ENCODE measurements at places on chromosomes 7 and 10.

DNA sequence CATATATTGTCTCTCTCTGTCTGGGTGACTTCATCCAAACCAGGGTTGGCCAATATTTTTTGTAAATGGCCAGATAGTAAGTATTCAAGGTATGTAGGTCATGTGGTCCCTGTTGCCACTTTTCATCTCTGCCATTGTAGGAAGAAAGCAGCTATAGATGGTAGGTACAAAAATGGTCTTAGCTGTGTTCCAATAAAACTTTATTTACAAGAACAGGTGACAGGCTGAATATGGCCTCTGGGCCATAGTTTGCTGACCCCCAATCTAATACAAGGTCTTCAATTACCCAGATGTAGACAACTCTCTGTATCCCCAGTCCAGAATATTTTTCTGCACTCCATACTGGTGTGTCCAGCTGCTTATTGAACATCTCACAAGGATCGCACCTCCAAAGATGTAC is 166.2 kb upstream of the FZD8 start:
- no peak for DNase-seq

DNA sequence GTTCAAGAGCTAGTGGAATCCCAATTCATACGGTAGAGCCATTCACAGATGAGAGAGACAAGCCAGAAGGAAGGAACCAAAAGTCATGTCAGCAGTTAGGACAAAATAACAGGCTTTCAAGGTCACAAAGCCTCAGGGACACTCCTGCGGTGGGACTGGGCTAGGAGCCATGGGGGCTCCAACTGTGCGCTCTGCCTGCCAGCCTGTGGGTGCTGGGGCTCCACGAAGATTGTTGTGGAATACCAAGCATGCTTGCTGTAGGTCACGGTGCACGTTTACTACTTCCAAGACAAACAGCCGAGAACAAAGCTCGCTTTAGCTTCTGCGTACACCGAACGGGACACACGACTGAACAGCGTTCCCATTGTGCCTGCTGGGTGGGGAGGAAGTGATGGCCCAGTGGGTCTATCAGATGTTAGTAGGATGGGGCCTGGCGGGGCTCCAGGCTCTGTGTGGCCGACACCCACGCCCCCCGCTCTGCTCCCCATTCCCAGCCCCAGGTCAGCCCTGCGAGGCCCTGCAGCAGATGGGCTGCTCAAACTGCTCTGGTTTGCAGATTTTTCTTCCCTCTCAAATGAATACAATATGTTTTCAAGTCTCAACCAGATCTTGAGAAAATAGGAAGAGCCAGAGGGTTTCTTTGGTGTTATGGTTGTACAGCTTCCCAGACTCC is 158.9 kb downstream of the EGFR start:
- DNase-seq: no peak

- DNase-seq: no peak
Measured at GRCh38 chr10:106224676-106225075, 939.8 kb downstream of the SORCS1 start.

- DNase-seq: no peak
Measured at GRCh38 chr10:77983384-77984341, 45.7 kb downstream of the POLR3A start.

DNA sequence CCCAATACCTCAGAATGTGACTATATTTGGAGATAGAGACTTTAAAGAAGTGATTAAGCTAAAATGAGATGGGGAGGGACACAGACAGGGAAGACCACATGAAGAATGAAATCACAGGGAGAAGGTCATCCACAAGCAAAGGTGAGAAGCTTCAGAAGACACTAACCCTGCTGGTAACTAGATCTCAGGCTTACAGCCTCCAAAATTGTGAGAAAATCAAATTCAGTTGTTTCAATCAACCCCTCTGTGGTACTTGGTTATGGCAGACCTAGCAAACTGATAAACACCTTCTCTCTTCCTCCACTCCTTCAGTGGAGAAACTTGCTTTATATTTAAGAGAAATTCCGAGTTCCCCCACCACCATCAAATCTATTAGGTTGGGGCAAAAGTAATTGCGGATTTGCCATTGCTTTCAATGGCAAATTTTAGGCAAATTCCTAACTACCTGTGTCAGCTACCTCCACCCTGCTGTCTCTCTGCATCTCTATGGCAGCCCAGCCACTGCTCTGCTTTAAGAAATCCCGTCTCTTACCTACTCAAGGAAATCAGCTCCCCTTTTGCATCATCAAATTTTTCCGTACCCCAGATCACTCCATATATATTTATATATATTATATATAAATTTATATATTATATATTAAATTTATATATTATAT is 38.2 kb downstream of the SEMA3E start:
- DNase-seq: no peak

- DNase-seq: no peak
Measured at GRCh38 chr10:33570495-33570894, 236.0 kb upstream of the NRP1 start.

DNA sequence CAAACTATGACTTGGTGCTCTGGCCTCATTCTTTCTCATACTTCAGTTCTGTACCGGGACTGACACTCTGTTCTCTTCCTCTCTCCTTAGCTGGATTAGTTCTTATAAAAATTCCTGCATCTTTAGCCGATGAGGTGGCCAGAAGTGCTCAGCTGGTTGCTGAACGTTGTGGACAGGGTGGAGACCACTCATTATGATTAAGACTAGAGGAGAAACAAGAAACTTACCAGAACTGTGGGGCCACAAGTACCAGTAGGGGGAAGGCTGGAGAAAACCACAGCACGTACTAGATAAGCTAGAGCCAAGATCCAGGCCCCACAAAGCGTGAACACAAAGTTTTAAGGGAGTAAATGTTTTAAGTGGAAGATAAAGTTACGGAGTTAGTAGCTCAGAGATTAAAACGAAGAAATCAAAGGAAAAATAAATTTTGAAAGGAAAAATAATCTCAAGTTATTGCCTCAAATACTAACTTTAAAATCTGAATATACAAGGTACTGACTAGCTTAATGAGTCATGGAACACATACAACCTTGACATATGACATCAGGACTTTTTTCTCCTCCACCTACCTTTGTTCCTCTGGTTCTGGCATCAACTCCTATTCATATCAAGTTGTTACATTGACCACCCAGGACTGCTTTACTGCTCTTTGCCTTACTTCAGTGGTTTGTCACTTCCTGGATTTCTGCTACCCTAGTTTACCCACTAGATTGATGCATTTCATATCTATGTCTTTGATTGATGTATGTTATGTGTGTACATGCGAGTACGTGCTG is 469.0 kb downstream of the TFEC start:
- no peak for DNase-seq

GRCh38 chr7:24800667-24801066 is 43.4 kb upstream of the GSDME start:
- no peak for DNase-seq

DNA sequence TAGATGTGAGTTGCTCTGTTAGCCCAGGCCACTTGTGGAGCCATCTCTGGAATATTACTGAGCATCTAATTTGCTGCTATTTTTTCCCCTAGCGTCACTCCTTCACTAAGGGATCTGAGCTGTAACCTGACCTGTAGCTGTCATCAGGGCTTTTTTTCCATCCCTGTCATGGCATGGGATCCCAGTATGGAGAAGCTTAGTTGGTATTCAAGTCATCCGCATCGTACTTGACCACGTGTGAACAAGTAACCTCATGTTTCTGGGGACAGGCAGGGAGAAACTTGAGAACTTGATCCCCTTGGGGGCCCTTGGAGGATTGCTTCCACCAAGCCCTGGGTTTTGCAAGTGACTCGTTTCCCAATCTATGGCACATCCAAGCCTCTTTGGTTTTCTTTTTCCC is 474.4 kb upstream of the GALNT17 start:
- DNase-seq: no peak

DNA sequence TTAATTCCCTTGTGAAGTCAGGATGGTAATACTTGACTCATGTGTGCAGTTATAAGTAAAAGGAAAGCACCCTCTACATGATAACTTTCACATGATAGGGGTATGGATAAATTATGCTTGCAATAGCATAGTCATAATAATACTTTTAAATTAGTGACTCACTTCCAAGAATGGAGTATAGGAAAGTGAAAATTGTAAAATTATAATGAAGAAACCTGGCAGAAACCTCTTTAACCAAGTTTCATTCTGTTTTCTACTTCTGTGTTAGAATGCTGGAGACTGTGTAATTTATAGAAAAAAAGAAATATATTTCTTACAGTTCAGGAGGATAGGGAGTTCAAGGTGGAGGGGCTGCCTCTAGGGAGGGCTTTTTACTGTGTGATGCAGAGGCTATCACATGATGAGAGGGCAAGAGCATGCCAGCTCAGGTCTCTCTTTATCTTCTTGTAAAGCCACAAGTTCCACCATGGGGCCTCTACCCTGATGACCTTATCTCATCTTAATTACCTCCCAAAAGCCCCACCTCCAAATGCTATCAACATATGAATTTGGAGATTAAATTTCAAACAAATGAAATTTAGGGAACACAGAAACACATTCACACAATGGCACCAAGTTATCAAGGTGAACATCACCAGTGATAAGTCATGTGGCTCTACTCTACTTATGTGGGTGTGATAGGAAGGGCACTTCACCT is 43.2 kb downstream of the HDAC9 start:
- no peak for DNase-seq

GRCh38 chr7:8386926-8387550 is 46.4 kb upstream of the NXPH1 start:
- no peak for DNase-seq

DNA sequence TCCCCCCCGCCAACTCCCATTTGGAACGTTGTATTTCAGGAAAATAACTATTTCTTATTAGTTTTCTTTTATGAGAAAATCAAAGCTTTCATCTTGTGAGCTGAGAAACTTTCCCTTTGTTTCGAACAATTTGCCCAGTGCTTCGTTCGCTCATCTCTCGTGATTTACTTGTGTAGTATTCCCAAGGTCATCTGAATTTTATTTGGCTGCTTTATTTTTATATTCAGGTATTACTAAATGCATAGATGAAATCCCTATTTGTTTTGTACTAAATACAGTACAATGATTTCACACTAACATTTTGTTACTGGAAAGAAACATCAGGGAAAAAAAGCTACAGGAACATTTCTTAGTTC is 12.0 kb upstream of the EBLN1 start:
- DNase-seq: peak; percentile 38

DNA sequence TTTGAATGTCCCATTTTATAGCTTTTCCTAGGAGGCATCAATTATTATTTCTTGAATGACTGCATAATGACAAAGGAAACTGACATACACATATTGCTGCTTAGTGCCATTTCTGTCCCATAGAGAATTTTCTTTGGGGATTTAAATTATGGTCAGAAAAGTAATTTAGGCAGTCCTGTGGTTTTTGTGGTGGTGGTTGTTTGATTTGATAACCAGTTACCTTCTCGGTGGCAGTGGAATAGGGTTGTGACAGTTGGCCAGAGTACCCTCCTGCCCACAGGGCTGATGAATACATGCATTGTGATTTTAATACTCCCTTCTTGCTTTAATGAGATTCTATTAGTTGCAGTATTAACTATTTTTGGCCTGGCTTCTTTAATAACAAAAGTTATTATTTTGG is 6.6 kb upstream of the SGCE start:
- no peak for DNase-seq

GRCh38 chr10:90740265-90740664 is 117.6 kb downstream of the HTR7 start:
- no peak for DNase-seq

GRCh38 chr7:106968160-106968559 is 76.3 kb upstream of the PRKAR2B start:
- DNase-seq: no peak

DNA sequence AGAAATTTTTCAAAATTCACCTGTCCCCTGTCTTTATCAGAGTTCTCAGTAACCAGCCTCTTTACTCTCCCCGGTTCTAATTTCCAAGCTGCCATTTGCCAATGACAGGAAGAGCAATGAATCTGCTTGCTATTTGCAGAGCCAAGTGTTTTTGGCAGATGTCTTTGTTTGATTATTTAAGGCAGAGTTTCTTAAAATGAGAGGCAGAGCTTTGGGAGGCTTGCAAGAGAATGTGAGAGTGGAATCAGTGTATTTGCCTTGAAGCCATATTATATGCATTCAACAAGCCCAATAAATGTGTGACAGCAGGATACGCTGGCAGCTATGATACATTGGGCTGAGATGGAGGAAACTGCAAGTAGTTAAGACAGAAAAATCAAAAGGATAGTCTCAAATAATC is 196.5 kb downstream of the PHF14 start:
- no peak for DNase-seq

DNA sequence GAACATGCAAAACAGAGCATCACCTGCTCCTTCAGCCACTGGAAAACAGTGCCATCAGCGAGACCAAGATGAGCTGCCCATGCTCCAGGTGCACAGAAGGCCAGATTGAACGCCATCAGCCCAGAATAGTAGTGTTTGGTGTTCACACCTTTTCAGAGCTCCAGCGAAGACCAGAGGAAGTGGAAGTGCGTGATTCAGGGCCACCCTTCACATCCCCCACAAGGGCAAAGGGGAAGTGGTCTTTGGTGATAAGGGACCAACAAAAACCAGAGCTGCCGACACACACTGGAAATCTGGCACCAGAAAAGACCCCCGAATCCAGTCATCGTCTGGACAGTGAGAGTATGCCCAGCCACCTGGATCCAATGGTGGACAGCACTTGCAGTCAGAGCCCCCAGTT is 29.5 kb upstream of the TMEM72 start:
- no peak for DNase-seq

DNA sequence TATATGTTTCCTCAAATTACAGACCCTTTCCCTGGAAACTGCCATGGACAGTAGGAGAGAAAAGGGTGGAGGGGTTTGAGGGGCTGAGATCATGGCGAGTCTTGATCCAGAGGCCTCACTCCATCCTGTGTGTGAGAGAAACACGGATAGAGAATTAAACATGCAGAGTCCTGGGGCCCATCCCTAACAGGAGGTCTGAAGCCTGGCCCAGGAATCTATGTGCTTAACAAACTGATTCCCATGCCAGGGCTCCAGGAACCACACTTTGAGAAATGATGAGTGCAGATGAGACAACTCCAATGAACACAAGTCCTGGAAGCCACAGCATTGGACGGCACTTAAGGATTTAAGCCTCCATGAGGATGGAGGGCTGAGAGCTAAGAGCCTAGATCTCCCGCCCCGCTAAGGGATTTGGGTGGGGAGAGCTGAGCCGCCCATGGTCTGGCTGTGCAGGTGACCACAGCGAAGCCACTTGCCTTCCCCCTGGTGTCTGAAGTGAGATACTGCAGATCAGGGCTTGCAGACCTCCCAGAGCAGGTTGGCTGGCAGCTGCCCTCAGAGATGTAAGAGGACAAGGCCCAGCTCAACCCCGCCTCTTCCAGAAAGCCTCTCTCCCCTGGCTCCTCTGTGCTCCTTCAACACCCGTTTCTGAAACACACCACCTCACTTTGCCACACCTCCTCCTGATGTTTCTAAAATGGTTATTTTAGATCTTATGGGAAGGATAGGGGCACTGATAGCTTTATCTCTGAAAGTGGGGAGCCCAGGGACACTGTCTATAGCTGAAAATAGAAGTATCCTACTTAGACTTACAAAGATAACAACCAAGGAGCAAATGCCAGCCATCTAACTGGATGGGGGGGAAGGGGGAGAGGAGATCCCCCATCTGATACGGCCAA is 24.8 kb upstream of the EIF5AL1 start:
- DNase-seq: peak; percentile 9

- DNase-seq: no peak
Measured at GRCh38 chr7:4888161-4888560, 4.6 kb upstream of the RADIL start.

GRCh38 chr7:114784177-114784576 is 137.7 kb upstream of the MDFIC start:
- no peak for DNase-seq

GRCh38 chr10:131430716-131431412 is 119.3 kb upstream of the TCERG1L start:
- DNase-seq: no peak
